ENCODE measurements at places on chromosomes 3 and 15.

DNA sequence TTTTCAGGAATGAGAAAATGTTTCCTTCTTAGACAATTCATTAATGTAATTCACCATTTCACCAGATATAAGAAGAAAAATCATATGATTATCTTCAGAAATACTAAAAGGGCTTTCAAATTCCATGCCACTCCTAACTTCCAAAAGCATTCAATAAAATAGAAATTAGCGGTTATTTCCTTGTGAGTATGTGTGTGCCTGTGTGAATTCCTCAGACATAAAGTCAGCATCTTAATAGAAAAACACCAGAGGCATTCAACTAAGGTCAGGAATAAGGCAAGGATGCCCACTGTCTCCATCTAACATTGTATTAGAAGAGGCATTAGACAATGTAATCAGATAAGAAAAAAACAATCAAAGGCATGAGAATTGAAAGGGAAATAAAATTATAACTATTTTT lies 88.4 kb downstream of the PLCH1 start:
- no peak for DNase-seq

DNA sequence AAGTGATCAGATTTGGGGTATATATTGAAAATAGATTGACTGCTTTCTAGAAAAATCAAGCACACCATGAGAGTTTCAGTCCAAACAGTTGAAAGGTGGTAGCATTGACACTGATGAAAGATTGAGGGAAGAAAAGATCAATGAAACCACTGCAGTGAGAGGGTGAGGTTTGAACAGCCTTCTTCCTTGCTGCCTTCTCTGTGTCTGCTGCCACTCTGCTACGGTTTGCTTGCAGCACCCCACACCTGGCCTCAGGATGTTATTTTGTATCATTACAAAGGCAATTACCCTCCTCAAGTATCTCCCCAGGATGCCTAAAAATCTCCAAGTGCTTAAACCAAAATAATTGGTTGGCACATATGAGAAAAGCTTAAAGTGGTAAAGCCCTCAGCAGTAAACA lies 683.6 kb upstream of the ARPP21 start:
- DNase-seq: no peak

- DNase-seq: no peak
Measured at GRCh38 chr3:12230406-12230805, 58.5 kb upstream of the PPARG start.

DNA sequence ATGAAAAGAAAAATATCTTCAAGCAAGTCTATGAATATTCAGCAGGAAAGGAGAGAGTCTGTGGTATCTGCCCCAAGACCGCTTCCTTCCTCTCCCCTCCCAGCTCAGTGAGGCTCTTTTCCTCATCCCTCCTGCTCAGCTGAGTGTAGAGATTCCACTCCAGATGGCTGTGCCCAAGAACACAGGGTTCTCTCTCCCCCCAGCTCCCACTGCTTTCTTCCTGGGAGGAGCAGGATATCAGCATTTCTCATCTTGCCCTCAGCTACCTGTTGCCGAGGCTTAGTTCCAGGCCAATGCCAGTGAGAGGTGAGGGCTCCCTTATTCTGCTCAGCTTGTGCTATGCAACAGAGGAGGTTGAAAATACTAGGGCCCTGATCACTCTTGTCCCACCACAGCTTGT lies 211.9 kb downstream of the SV2B start:
- no peak for DNase-seq

Measured in LoVo (cell line).